Smooth muscle cell of the brain vasculature (primary cell): ENCODE measurements at places on chromosomes 5 and 9.

DNA sequence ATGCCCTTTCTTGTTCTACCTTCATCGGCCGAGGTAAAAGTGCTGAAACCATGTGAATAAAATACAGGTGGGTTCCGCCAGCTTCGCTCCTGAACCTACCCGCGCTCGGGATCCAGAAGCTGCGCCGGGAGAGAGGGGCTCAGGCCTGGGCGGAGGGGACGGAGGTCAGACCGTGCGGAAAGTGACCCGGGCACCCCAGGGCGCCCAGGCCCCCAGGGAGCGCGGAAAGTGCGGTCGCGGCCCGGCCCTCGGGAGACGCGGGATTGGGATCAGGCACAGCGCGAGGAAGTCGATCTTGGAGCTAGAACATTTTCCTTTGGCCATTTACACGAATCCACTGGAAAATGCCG, 329 bp downstream of the SYK start:
- no peak for DNase-seq

DNA sequence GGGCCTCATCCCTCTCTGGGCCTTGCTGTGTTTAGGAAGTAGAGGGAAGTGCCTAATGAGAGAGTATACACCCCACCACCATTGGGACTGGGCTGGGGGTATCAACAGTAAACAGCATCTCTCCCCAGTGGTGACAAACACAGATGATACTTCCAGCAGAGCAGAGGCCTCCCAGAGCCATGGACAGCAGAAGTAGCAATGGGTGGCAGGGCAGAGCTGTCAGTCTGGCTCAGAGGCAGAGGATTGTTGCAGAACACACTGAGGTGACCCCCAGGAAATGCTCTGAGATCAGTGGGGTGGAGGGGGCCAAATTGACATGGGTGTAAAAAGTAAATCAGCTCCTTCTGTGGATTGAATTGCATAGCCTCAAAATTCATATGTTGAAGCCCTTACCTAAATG, 12.1 kb upstream of the P4HA2 start:
- DNase-seq: no peak

- DNase-seq: no peak
Measured at GRCh38 chr5:141422742-141423291, 2.0 kb downstream of the PCDHGA11 start.

DNA sequence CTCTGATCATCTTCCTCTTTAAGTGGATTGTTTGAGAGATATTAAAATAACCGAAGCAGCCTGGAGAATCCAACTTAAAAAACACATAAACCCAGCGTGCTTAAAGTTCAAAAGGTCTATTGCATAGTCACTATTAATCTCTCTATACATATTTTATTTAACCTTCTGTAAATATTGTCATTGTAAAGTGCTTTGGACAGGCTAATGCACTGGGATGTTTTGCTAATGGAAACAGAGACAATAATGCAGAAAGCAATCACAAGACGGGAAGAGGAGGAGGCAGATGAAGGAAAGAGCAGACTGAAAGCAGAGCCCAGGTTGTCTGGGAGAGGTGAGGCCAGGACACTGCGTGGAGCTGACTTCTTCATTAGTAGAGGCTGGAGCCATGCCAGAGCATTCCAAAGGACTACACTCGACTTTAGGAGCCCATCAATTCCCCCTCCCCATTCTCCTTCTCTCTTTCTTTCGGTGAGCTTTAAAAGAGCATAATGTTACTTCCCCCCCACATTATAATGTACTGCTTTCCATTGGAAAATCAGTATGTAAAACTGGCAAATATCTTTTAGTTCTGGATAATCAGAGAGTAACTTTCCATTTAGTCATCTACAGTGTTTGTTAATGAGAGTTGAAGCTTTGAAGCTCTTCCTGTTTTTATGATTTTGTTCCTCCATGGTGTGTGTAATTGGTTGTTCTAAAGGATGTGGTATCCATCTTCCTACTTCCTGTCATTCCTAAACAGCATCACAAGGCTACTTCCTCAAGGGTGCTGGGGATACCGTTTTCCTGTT, 307.3 kb upstream of the MPDZ start:
- DNase-seq: no peak

GRCh38 chr5:114174131-114174530, 187.7 kb upstream of the KCNN2 start:
- no peak for DNase-seq

GRCh38 chr5:135030123-135030955, 3.7 kb downstream of the PITX1 start:
- no peak for DNase-seq

GRCh38 chr9:134895097-134895496, 14.5 kb downstream of the FCN2 start:
- DNase-seq: peak; percentile 86

- no peak for DNase-seq
Measured at GRCh38 chr9:81898851-81899250, 29.4 kb upstream of the SPATA31D4 start.

DNA sequence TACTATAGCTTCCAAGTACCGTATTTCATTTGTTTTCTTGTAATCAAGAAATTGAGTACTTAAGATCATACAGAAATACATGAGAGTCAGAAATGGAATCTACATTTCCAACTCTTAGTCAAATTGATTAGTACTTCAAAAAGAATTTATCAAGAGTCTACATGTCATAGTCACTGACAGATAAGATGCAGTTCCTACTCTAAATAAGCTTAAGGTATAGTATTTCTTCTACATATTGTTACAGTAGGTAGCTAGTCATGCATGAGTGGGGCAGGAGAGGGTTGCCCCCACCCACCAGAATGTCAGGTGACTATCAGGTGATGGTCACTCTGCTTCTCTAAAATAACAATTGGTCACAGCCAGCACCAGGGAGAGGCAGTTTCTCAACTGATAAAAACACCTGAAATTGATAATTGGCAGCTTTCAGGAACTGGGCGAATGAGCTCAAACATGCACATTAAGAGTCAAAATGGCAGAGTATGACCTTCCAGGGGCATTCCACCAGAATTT, 2.9 kb downstream of the BAAT start:
- DNase-seq: no peak

- DNase-seq: no peak
Measured at GRCh38 chr9:69519470-69520240, 152.5 kb downstream of the APBA1 start.

DNA sequence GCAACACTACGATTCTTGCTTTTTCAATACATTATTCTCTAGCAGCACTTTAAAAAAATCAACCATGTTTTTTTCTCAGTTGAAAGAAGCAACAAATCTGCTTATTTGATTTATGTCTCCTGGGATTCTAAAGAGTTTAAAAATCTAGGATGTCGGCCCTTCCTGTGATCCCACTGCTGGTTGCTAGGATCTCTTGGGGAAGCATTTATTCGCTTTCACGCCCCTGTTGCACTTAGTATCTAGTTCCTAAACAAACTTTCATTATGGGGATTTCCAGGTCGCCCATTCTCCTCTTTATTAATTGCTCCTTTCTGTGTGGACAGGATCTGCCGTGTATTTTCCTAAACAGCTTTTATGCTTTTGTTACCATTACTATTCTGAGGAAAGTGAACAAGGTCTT, 313.5 kb downstream of the AGTPBP1 start:
- no peak for DNase-seq

GRCh38 chr9:101418518-101419430, 16.8 kb downstream of the ALDOB start:
- DNase-seq: no peak

DNA sequence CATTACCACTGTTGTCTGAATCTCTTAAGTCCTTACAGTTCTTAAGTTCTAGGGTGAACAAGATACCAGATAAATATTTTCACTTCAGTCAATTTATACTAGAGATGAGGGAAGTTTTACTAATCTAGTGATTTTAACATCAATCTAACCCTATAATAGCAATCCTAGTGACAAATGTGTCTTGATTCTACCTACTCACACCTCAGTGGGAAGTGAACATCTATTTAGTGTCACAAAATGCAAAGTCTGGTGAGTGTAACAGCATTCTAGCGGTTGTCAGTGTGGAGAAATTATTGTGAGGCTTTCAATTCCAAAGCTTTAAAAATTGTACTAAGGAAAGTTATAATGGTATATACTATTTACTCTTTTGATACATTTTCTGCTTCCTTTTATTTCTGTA, 225.8 kb upstream of the CYLC2 start:
- DNase-seq: no peak

- no peak for DNase-seq
Measured at GRCh38 chr9:87570000-87570908, 72.6 kb downstream of the DAPK1 start.

DNA sequence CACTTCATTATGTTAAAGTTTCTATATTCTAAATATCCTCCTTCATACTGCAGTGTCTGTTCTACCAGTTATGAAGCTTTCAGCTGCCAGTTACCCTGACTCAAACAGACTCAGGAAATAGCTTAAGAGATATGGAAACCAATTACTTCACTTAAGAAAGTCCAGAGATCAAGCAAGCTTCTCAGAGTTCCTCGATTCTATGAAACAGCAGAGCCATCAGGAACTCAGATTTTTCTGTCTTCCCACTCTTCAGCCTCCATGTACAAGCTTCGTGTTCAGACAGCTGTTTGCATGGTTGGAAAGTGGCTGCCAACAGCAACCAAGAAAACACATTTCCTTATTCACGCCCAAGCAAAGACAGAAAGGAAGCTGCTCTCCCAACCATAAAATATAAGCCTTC, 216.1 kb downstream of the ACTL7B start:
- no peak for DNase-seq

DNA sequence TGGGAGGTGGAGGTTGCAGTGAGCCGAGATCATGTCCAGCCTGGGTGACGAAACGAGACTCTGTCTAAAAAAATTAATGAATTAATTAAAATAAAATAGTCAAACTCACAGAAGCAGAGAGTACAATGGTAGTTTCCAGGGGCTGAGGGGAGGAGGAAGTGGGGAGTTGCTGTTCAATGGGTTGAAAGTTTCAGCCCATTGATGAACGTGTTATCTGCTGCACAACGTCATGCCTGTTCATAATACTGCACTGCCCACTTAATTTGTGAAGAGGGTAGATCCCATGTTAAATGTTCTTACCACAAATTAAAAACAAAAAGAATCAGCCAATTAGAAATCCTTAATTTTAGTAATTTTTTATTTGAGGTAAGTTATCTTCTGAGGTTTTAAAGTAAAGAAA, 16.4 kb upstream of the RUFY1 start:
- DNase-seq: no peak

DNA sequence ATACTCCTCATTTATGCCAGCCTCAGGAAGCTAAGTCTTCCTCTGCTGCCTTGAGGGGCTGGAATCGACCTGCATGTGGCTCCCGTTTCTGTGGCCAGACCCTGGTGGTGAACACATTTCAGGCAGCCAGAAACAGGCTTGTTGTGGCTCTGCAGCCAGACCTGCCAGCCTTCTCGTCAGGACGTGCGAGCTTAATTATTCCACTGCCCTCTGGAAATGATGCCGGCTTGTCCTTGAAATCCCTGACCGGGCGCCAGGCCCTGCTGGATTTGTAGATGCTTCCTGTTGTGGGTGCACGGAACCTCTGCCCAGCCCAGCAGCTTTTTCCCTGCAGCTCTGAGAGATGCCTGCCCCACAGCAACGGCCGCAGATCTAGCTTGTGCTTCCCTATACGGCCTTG, 41.6 kb downstream of the PDZD2 start:
- no peak for DNase-seq

DNA sequence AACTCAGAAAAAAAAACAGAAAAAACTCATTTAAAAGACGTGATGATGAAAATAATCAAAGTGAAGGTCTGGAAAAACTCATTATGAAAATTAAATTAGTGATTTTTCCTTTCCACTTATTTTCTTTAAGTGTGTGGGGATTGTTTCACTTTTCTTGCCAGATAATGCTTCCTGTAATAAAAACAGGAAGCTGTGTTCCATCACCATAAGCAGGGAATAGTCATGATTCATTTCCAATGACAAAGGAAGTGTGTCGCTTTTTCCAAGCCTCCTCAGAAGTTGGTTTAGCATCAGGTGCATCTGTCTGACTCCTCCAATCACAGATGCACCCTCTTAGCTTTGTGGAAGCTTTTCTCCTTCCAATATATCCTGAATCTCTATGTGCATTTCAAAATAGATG, 2068.7 kb downstream of the MAT2B start:
- no peak for DNase-seq

DNA sequence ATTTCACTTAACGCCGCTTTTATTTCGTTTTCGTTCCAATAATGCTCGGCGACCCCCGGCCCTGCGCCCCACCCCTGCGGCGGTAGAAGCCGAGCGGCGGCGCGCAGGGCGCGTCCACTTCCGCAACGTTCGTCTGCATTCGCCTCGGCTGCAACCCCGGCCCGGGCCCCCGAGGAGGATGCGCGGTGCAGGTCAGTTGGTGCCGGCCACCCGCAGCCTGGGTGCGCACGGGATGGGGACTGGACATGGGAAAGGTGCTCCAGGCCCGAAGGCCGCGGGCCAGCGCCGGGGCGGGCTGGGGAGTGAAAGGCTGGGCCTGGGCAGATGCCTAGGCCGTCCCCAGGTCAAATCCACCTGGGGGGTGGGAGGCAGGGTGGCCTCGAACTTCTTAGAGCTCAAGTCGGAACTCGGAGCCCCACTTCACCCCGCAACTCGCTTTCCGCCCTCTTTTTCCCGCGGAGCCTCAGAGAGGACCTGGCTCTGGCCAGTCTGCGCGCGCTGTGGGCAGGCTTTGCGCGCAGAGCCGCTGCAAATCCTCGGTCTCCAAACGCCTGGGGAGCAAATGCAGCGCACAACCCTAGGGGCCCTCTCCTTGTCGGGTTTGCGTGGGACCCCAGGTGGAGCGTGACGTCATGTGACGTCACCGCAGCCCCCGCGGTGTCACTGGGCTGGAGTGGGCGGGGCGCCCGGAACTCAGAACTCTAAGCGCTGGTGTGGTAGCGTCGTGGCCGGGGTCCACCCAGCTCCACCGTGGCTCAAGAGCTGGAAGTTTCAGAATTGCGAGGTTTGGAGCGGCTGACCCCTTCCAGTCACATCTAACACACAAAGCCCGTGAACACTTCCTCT, 3.3 kb downstream of the TLX3 start:
- no peak for DNase-seq

DNA sequence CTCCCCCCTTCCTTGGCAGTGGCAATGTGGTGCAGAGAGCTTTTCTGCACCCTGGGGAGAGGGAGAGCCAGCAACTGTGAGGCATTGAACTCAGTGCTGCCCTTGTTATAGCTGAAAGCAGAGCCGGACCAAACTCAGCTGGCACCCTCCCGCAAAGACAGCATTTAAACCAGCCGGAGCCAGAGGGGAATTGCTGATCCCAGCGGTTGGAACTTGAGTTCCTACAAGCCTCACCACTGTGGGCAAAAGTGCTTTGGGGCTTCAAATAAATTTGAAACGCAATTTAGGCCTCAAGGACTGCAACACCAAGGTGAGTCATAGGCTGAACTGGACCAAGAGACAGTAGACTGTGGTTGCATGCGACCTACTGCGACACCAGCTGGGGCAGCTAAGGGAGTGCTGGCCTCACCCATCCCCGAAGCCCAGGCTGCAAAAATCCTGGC, 207.6 kb upstream of the CDKN2B start:
- no peak for DNase-seq

DNA sequence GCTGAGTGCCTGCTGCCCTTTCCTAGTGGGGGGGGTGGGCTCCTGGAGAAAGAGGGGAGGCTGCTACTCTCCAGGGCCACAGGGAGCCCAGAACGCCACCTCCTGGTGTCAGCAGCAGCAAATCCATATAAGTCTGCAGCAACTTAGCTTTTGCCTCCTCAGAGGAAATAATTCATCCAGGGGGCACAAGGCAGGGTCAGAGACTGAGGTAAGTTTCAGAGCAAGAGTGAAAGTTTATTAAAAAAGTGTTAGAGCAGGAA, 4.0 kb upstream of the CLPTM1L start:
- DNase-seq: no peak
